ENCODE measurements at places on chromosomes 7 and 10. TPM values are rescaled to one million over a fixed set of nuclear protein-coding genes. Genes with fewer than 3 reads are reported as not detected.

Gene TEX36
- total RNA-seq: not detected

DNA sequence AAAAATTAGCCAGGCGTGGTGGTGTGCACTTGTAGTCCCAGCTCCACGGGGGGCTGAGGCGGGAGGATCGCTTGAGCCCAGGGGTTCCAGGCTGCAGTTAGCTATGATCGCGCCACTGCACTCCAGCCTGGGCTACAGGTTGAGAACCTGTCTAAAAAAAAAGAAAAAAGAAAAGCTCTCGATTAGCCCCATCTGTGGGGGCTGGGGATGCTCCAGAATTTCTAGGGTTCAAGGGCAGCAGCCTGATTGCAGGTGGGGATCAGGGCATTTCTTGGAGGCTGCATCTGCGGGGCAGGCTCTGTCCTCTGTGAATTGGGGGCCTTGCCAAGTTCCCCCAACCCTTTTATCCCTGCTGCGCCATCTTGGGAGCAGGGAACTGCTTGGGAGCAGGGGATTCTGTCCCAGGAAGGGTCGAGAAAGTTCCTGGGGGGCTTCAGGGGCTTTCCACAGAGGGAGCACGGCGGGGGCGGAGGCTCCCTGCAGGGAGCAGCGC is 651 bp upstream of the ARPC1A start:
- DNase-seq: no peak
- peaks cover 24% of the 10 kb centered on the region for H3K4me1 ChIP-seq
- H3K27ac ChIP-seq: peak overlapping the region; percentile 78

GRCh38 chr7:156944876-156945275 is 4.6 kb upstream of the NOM1 start:
- H3K27me3 ChIP-seq: no peaks in the 10 kb centered on the region
- H3K4me3 ChIP-seq: no peak overlapping the region
- H3K4me1 ChIP-seq: no peaks in the 10 kb centered on the region
- DNase-seq: no peak
- no peaks in the 10 kb centered on the region for H3K36me3 ChIP-seq
- no peak overlapping the region for H3K27ac ChIP-seq

- peak overlapping the region; percentile 72 for H3K4me3 ChIP-seq
- no peaks in the 10 kb centered on the region for H3K36me3 ChIP-seq
- no peak overlapping the region for H3K27ac ChIP-seq
- H3K4me1 ChIP-seq: peaks cover 23% of the 10 kb centered on the region
- peaks cover 4% of the 10 kb centered on the region for H3K27me3 ChIP-seq
These were observed 2.1 kb downstream of the NFE2L3 start for GRCh38 chr7:26153823-26154783.

DNA sequence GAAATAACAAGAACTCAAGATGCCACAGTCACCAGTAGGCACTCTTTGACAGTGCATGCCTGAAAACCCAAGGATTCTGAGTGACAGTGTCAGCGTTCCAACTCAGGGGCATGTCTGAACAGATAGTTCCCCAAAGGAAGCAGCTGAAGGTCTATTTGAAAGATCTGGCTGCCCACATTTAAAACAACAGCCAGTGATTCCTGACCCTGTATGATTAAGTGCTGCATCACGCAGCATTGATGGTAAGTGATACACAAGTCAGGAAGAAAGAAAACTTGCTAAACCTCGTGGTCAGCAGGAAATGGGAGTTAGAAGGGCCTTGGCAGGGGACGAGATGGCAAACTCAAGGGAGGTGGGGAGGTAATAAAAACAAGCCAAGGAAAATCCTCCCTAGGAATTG is 1013.1 kb downstream of the TYW1 start:
- H3K27me3 ChIP-seq: no peaks in the 10 kb centered on the region
- H3K36me3 ChIP-seq: no peaks in the 10 kb centered on the region
- no peak overlapping the region for H3K4me3 ChIP-seq
- DNase-seq: no peak

- no peaks in the 10 kb centered on the region for H3K36me3 ChIP-seq
- peak overlapping the region; percentile 76 for H3K27ac ChIP-seq
- peak overlapping the region; percentile 50 for H3K4me3 ChIP-seq
- H3K27me3 ChIP-seq: no peaks in the 10 kb centered on the region
- DNase-seq: no peak
- H3K4me1 ChIP-seq: peaks cover 88% of the 10 kb centered on the region
These were observed 4.7 kb downstream of the ANXA11 start for GRCh38 chr10:80200687-80201086.

DNA sequence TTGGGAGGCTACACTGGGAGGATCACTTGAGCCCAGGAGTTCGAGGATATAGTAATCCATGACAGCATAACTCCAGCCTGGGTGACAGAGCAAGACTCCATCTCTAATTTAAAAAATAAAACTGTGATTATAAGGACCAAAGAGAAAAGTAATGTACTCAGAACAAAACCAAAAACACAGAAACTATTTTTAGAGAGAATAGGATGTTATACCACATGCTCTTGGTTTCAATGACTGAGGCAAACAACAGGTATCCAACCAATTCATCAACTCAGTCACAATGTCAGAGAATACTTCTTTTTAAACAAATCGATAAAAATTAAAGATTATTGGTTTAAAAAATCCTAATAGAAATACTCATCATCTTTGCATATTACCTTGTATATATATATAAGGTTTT is 186.7 kb downstream of the TPK1 start:
- no peaks in the 10 kb centered on the region for H3K36me3 ChIP-seq
- no peaks in the 10 kb centered on the region for H3K4me1 ChIP-seq
- H3K4me3 ChIP-seq: no peak overlapping the region

GRCh38 chr7:37601321-37601720 is 82.2 kb upstream of the GPR141 start:
- no peak overlapping the region for H3K27ac ChIP-seq
- no peaks in the 10 kb centered on the region for H3K4me1 ChIP-seq
- no peaks in the 10 kb centered on the region for H3K36me3 ChIP-seq
- no peak for DNase-seq
- no peak overlapping the region for H3K4me3 ChIP-seq
- H3K27me3 ChIP-seq: no peaks in the 10 kb centered on the region

DNA sequence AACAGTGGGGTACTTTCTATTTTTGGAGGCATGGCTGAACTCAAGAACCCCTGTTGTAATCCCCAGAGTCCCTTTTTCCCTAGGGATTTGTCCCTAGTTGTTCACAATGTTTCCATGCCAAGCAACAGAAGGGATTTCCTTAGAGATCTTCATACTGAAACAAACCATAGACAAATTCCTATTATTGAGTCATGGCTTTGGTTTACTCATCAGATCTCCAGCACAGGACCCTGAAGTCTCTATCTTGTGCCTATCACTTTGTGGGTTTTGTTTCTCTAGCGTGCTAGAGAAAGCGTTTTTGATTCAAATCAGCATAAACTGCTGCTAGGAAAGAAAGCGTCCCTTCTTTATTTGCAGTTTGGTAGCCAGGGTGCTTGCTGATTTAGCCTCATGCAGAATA is 165.0 kb downstream of the BAMBI start:
- no peak overlapping the region for H3K4me3 ChIP-seq
- H3K27me3 ChIP-seq: no peaks in the 10 kb centered on the region
- no peak for DNase-seq
- no peaks in the 10 kb centered on the region for H3K36me3 ChIP-seq
- peak overlapping the region; percentile 58 for H3K27ac ChIP-seq

Gene GRID1
- total RNA-seq: 0.85 TPM

- H3K4me3 ChIP-seq: no peak overlapping the region
- H3K4me1 ChIP-seq: peaks cover 69% of the 10 kb centered on the region
- no peaks in the 10 kb centered on the region for H3K36me3 ChIP-seq
- peak overlapping the region; percentile 99 for H3K27ac ChIP-seq
These were observed 90.3 kb downstream of the INPP5A start for GRCh38 chr10:132627666-132628531.

- H3K4me3 ChIP-seq: no peak overlapping the region
- peak; percentile 73 for DNase-seq
- peaks cover 50% of the 10 kb centered on the region for H3K4me1 ChIP-seq
- no peaks in the 10 kb centered on the region for H3K27me3 ChIP-seq
- no peaks in the 10 kb centered on the region for H3K36me3 ChIP-seq
These were observed 108.0 kb downstream of the GRK5 start for GRCh38 chr10:119315128-119316001.

Gene EVX1
- not detected for total RNA-seq

- DNase-seq: no peak
- H3K4me3 ChIP-seq: no peak overlapping the region
- H3K36me3 ChIP-seq: no peaks in the 10 kb centered on the region
- H3K27ac ChIP-seq: no peak overlapping the region
- H3K4me1 ChIP-seq: no peaks in the 10 kb centered on the region
- no peaks in the 10 kb centered on the region for H3K27me3 ChIP-seq
These were observed 103.9 kb upstream of the POT1 start for GRCh38 chr7:125033506-125033905.

DNA sequence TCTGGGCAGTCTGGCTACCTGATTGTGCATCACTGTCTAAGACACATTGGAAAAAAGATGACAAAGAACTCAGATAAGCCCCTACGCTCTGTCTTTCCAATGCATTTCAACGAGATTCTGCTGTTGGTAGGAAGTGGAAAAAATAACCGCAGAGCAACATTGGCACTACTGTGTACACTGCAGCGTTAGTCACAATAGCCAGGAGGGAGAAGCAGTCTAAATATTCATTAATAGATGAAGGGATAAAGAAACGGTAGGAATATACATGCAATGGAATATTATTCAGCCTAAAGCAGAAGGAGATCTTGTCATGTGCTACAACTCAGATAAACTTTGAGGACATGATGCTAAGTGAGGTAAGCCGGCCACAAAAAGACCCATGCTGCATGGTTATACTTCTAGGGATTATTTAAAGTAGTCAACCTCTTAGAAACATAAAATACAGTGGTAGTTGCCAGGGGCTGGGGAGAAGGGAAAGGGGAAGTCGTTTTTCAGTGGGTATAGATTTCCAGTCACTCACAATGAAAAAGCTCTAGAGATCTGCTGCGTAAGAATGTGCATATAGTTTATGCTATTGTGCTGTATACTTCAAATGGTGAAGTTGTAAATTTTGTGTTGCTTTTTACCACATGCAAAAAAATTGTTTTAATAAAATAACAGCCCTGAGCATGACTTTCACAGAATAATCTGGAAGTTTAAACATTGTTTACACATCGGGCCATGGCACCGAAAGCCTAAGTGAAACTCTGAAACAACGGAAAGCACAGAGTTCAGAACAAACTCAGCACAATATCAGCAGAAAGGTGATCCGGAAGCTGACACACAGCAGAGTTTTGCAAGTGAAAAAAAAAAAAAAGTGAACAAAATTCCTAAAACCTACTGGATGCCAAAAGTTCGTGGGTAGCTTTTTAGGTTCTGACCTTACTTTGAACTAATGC is 40.1 kb downstream of the ELMO1 start:
- H3K4me3 ChIP-seq: no peak overlapping the region
- no peak overlapping the region for H3K27ac ChIP-seq
- DNase-seq: no peak
- no peaks in the 10 kb centered on the region for H3K27me3 ChIP-seq
- H3K4me1 ChIP-seq: no peaks in the 10 kb centered on the region

GRCh38 chr7:105876964-105877601 is 684 bp upstream of the ATXN7L1 start:
- H3K4me1 ChIP-seq: peaks cover 11% of the 10 kb centered on the region
- DNase-seq: no peak
- no peaks in the 10 kb centered on the region for H3K27me3 ChIP-seq
- H3K36me3 ChIP-seq: no peaks in the 10 kb centered on the region

Gene ATXN7L1
- total RNA-seq: 11.6 TPM

Gene OPN1SW
- total RNA-seq: not detected

- H3K36me3 ChIP-seq: no peaks in the 10 kb centered on the region
- peaks cover 9% of the 10 kb centered on the region for H3K4me1 ChIP-seq
- no peak overlapping the region for H3K27ac ChIP-seq
- no peaks in the 10 kb centered on the region for H3K27me3 ChIP-seq
These were observed 164.3 kb downstream of the SUGCT start for GRCh38 chr7:40299097-40299496.

All from thoracic aorta (tissue), 2 donors.